ENCODE measurements at places on chromosomes 3 and 15.

DNA sequence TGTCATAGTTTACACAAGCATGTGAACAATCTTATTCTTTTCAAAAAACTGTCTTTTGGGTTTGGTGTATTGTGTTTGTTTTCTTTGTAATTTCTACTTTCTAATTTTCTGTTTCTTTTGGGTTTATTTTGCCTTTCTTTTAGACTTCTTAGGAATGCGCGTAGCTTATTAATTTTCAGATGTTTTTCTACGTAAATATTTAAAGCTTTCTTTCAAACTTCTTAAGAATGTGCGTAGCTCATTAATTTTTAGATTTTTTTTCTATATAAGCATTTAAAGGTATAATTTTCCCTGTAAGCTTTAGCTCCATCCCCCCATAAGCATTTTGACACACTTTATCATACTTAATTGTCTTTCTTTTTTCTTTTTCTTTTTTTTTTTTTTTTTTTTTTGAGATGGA is 55.2 kb downstream of the RAD54L2 start:
- no peak for DNase-seq

DNA sequence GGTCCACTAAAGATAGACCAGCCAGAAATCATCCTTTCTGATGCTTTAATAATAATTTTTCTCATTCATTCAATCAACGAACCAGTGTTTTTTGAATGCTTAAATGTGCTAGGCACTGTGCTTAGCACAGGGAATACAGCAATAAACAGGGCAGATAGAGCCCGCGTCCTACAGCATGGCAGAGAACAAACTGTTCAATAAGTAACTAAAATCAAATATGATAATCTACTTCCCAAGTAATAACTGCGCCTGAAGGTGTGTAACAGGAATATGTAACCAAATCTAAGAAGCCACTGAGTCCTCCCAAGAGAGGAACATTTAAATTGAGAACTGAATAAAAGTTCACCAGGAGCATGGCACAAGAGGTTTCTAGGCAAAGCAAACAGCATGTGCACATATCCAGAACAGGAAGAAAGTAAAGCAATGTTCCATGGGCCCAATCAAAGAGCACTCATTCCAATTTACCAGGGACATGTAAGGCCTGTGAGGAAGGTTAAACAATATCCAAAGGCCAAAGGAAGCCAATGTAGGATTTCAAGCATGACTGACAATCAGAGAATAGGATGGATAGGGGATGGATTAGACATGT is 311.0 kb upstream of the RARB start:
- no peak for DNase-seq

DNA sequence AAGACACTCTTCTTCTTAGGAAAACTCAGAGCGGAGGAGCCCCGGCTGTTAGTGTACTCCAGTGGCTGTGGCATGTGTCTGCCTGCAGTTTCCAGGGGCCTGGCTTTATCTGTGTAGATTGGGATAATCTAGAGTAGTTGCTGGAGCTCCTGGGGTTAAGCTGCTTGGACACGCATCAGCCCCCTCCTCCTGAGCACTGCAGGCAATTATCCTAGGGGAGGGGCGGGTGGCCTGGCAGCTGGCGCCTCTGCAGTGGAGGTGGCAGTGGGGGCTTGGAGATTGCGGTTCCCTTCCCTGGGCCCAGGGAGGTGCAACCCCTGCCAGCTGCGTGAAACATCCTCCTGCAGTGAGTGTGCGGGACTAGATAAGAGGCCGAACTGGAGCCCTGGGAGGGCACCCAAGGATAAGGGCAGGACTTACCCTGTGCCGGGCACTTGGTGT is 68.2 kb downstream of the EFCAB12 start:
- DNase-seq: no peak

- DNase-seq: no peak
Measured at GRCh38 chr3:163561151-163561550, 1517.1 kb downstream of the SI start.

DNA sequence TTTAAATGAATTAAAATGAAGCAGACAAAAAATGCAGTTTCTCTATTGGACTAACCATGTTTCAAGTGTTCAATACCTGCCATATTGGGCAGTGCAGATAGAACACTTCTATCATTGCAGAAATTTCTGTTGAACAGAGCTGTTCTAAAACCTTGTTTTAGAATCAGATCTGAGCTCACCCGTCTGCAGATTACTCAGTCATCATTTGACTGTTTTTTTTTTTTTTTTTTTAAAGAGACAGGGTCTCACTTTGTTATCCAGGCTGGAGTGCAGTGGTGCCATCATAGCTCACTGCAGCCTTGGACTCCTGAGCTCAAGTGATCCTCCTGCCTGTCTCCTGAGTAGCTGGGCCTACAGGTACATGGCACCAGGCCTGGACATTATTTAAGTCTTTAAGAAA is 128.7 kb downstream of the APBA2 start:
- no peak for DNase-seq

GRCh38 chr3:149615731-149616221 is 42.0 kb downstream of the WWTR1 start:
- no peak for DNase-seq

GRCh38 chr3:93973131-93974126 is at the start of gene PROS1:
Gene PROS1, minus strand, starts transcription at chr3:93973896. Its CDS starts 147 bp downstream, at chr3:93973749.
- peak; percentile 44 for DNase-seq

GRCh38 chr15:36359286-36359685 is 220.1 kb upstream of the CDIN1 start:
- no peak for DNase-seq

DNA sequence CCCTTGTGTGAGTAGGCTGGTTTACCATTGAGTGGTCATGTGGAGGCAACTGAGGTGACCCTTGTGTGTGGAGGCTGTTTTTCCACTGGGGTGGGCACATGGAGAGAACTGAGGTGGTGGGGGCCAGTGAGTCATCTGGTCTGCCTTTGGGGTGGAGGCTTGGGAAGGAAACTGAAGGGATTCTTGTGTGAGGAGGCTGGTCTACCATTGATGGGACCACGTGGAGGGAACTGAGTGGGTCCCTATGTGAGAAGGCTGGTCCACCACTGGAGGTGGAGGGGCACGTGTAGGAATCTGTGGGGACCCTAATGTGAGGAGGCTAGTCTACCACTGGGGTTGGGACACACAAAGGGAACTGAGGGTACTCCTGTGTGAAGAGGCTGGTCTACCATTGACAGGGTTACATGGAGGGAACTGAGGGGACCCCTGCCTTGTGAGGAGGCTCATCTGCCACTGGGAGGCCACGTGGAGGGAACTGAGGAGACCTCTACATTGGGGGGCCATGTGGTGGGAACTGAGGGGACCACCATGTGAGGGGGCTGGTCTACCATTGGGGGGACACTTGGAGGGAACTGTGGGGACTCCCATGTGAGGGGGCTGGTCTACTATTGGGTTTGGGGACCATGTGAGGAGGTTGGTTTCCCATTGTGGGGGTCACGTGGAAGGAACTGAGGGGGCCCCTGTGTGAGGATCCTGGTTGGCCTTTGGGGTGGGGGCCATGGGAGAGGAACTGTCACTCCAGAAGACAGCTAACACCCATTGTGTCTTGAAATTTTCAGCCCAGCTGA is 164.5 kb downstream of the WNT7A start:
- DNase-seq: no peak

DNA sequence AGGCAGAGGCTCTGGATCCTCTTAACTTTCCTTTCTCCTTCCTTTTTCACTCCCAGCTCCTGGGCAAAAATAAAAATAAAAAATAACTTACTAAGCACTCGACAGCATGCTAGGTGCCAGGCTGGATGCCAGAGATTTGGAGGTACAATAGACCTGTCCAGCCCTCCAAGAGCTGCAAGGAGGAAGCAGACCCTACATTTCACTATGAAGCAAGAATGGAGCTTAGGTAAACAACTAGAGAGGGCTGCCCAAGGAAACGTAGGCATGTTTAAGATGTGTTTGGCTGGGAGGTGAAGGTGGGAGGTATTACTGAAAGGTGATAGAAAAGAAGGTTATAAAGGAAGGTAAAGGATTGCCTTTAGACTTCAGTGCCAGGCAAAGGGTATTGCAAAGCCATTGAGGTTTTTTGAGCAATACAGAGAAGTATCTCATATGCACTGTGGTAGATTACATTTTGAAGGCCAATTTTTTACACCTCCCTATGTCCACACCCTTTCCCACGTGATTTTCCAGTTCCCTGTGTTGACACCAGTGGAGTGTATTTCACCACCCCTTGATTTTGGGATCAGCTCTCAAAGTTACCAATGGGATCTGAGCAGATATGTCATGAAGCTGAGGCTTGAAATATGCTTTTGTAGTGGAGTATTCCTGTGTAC is 69.1 kb downstream of the DCLK3 start:
- no peak for DNase-seq

DNA sequence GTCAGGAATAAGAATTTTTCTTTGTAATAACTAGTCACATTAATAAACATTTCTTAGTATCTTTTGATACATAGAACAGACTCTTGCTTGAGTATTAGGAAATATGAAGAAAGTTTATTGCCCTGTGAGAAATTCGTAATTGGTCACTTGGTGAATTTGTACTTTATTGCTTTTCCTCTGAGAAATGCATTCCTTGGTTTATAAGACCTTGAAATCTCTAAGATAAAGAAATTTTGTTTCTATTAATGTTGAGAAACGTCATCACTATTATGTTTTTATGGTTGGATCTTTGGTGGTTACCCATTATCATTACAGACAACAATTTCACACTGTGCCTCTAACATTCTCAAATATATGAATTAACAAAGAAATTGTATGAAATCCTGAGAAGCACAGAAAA is 652.0 kb upstream of the NECTIN3 start:
- no peak for DNase-seq

GRCh38 chr3:159185443-159186050 is 383.7 kb downstream of the MFSD1 start:
- DNase-seq: peak; percentile 49

DNA sequence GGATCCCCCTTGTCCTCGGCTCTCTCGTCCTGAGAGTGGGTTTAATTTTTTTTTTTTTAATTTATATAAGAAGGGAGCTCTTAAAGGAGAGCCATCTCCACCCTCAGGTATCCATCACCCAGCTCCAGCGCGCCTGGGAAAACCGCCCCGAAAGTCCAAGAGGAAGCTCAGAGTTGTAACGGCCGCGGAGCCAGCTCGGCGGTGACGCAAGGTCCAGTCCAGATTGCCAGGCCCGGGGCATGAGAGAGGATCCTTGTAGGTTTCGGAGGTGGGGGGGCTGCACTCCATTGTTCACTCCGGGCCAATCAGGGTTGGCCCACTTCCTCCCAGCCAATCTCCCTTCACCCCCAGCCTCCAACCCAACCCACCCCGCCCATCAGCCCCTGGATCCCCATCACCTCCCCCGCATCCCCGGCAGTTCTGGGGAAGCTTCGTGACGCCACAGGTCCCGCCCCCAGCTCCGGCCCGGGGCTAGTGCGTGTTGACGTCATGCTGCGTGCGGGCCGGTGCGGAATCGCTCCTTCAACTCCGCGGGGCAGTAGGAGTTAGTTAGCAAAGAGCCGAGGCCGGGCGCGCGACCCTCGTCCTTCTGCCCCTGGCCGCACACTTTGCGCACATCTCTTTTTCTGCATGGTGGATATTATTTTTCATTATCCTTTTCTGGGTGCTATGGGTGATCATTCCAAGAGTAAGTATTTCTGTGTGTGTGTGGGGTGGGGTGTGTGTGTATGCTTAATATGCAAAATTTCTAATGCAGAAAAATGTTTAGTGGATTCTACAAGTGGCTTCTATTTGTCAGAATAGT is at the start of gene ISL2:
TSS of gene ISL2 (plus strand) at position 520 of the 805 bp plus-strand sequence. CDS start at position 631, 111 bp downstream.
- peak; percentile 93 for DNase-seq

DNA sequence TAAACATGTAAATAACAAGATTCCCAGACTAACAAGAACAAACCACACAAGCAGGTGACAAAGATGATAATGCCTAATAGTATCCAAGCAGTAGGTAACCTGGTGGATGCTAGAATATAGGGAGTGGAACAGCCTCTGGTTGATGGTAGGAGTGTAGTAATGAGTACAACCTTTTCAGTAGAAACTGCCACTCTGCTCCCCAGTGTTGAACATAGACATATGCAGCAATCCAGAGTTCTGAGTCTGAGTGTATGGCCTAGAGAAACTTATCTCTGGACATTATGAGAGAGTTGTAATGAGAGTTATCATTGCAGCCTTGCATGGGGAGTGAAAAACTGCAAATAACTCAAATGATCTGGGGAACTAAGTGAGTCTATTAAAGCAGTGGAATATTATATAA is 76.1 kb upstream of the ACAD9 start:
- no peak for DNase-seq

- DNase-seq: no peak
Measured at GRCh38 chr3:55797775-55798174, 310.7 kb upstream of the WNT5A start.

DNA sequence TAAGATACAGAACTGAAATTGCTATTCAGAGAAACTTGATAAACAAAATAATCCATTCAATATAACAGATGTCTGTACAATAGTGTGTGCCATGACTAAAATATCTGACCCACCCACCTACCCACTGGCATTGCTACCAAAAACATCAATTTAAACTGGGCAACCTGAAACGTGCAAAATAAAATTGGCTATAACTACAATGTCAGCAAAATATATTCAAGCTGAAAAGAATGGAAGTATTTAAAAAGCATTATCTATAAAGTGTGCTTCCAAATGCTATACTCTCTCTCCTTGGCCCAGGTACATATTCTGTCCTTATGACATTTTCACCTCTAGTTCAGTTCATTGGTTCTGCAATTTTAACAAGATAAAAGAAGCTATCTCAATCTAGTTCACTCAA is 379.6 kb upstream of the ATP11B start:
- DNase-seq: no peak

- no peak for DNase-seq
Measured at GRCh38 chr3:107884719-107885460, 205.9 kb downstream of the CD47 start.

DNA sequence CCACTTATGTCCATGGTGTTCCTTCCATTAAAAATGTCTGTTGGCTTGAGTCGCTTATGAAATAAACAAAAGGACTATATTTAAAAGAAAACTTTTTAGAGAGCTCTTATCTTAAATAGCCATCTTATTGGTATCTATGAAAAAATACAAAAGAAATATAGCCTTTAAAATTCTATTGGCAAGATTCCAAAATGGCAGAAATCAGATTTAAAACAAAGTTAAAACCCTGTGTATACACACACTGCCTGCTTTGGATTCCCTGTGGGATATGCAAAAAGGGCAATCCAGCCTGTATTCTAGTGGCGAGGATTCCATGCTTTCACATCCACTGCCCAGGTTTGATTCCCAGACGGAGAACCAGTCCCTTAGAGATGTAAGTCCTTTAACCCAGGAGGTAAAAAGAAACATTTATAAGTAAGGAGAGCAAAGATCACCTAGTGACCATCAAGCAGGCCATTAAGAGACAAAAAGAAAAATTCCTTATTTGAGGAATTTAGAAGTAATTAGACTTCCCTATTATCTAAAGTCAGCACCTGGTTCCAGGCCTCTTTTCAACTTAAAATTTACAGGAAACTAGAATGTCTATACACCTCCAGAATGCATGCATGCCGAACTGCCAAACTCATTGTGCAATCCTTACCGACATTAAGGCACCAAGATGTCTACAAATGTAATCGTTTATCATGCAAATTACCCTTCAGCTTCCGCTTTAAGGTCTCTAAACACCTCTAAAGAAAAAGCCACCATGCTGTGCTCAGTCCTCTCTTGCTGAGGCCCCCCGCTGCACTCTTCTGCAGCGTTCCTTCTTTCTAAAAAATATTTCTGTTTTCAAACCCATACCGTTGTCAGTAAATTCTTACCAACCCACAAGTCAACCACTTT is 69.6 kb upstream of the STRIT1 start:
- DNase-seq: no peak

GRCh38 chr3:100902572-100902971 is 90.6 kb downstream of the ABI3BP start:
- DNase-seq: no peak

GRCh38 chr3:19559724-19560442 is 374.1 kb downstream of the EFHB start:
- peak; percentile 71 for DNase-seq

GRCh38 chr15:49678655-49679054 is 57.8 kb downstream of the DTWD1 start:
- DNase-seq: no peak

All from GM06990 (cell line).